CD4-positive, CD25-positive, alpha-beta regulatory T cell (primary cell): ENCODE measurements at places on chromosomes 5 and 9.

GRCh38 chr9:11141357-11141756 lies 528.6 kb upstream of the PTPRD start:
- DNase-seq = no peak

DNA sequence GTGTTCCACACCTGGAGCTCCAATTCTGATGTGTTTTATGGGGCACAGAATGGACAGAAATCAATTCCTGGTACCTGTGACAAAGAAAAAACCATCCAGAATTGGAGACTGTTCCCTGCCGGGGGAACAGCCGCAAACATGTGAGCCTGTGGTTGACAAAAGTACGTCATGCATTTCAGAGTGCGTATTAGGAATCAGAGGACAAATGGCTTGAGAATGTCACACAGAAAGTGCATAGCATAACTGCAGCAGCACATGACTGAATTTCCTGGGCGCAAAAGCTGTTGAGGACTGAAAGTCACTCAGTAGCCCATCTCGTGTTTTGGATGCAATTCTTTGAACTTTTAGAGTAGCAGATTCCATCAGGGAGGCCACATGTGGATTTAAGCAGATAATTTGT lies 85.1 kb downstream of the TRIO start:
- DNase-seq = no peak

DNA sequence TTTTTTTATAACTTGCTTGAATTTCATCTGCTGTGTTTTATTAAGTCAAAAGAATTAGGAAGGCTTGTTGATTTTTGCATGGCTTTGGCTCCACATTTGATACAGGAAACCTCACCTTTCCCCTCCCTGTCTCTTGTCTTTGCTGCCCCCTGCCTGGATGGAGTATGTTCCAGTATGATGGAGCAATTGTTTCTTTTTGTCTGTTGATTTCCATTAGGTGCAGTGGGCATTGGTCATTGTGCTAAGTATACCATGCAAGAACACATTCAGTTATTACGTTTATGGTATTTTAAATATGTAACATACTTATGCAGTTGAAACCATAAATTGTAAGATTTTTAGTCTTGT lies 19.6 kb downstream of the TJP2 start:
- DNase-seq = no peak

DNA sequence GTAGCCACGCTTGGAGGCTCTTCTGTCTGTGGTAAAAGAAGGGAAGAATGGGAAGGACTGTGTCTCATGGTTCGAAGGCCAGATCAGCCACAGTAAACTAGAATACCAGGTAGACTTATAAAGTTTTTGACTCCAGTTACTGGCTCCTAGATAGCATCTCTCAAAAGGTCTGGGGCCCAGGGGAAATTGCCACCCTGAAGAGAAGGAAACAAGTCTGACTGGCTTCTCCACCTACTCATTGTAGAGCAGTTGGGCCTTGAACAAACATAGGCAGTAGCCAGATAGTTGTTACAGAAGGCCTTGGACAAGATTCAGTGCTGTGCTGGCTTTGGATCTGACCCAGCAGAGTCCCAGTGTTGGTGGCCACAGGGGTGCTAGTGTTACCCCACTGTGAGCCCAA lies 890.4 kb downstream of the EFNA5 start:
- DNase-seq = no peak

GRCh38 chr5:132501961-132502931 lies 11.7 kb upstream of the IRF1 start:
- DNase-seq = no peak

DNA sequence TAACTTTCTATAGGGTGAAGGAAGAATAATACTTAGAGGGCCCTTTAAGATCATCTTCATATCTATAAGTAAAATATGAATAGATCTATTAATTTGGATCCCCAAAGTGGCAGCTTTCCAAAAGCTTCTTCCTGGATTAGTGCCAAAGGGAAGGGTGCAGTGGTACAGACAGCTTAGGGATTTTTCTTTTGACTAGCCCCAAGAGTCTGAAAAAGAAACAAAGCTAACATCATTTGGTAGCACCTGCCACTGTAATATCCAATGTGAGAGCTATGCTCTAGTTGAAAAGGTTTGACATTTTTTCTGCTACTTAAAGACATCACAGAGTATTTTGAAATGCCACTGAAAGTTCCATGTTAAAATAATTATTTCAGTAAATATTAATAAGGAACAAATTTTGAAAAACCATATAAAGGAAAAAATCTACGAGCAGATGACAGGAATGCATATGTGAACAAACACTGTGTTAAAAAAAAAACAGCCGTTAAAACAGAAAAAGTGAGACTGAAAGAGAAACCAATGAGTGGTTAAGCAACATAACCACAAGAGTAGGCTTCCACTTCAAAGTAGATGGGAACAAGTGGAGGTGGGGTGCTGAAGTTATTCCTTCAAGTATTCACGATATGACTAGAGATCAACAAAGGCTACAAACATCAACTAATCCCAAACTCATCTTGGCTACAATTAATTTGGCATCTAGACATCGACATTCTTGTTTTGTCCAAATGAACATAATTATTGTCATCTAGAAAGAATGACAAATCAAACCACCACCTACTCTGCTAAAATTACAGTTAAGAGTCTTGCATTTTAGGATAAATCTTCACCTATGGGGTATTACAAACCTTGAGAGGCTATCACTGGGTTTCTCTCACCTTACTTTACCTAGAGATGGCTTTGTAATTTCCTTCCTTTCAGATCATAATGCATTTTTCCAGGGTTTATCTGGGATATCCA lies 137.5 kb downstream of the CPLANE1 start:
- DNase-seq = peak; percentile 29

GRCh38 chr5:107378218-107378899 lies 292.4 kb downstream of the EFNA5 start:
- no peak for DNase-seq

DNA sequence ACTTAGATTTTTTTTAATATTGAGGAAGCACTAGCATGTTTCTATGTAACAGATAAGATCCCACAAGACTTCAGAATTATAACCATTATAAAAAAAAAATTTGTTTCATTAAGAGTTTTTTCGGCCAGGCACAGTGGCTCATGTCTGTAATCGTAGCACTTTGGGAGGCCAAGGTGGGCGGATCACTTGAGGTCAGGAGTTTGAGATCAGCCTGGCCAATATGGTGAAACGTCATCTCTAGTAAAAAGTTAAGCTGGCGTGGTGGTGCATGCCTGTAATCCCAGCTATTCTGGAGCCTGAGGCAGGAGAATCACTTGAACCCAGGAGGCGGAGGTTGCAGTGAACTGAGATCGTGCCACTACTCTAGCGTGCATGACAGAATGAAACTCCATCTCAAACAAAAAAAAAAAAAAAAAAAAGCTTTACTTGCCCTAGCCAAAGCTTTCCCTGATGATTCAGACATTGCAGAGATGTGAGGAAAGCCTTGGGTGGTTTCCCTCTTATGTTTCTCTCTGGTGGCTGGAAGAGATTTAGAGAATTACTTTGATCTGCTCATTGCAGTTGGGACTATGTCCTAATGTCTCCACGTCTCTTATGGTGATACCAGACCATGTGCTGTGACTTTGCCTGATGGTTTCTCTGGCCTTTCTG lies 65.4 kb downstream of the EGFLAM start:
- DNase-seq = no peak

DNA sequence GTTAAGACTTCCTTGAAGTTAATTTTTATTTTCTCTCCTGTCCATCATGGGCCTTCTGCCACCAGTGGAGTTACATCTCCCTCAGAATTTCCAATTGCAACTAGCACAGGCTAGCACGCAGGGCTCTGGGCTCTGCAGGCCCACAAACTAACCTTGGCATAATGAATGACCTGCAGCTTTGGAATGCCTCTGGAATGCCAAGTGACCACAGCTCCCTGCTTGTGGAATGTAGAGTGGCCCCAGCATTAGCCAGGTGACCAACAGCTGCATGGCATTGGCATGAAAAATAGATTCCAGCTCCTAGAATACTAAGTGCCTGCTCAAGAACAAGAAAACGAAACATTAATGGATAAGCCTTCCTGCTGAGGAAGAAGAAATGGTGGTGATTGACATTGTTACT lies 726.1 kb downstream of the BRINP1 start:
- DNase-seq = no peak

DNA sequence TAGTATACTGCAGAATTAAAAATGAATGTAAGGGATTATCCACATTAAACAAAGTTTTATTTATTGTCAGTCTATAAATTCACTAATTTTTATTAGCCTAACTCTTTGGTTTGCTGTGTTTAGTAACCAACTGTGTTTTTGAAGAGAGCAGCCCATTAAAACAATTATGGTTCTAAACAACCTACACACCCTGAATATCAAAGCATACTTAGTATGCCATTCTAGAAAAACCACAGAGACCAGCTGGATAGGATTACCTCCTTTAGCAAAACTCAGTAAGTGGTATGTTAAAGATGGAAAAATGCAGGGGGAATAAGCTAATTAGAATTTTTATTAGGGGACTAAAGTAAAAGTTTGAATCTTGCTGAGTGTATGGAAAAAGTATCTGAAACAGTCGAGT lies 1981.7 kb upstream of the NUDT12 start:
- no peak for DNase-seq

DNA sequence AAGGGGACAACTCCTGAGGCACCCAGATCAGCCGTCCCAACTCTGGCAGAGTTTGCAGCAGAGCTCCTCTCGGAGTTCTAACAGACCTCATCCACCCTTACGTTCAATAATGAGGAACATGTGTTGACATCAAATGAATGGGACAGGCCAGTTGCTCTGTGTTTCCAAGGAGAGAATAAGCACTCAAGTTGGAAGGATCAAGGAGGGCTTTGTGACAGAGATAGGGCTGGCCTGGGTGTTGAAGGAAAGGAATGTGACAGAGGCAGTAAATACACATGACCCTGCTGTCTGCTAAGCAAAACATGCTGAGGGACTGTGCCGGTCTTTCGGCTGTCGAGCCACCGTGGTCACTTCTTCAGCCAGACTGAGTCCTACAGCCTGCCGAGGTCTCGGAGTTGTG lies 48.2 kb downstream of the GPR107 start:
- DNase-seq = no peak

DNA sequence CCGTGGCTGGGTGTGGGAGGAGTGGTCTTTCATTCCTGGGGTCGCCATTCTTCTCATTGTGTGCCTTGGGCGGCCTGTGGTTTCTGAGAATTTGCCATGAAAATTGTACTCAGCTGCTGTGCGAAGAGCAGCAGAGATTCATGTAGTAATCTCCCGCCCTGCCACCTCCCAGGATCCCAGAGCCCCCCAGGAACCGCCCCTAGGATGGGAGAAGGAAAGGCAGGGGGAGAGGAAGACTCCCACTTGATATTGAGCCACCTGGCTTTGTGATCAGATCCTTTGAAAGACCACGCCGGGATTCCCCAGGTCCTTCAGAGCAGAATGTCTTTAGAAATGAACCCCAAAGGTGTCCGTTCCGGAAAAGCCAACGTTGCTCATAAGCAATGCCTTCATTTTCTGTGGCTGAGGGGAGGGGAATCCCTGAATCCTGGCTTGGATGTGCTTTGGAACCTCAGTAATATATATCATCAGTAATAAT lies 27.6 kb downstream of the NEURL1B start:
- no peak for DNase-seq

GRCh38 chr5:132298298-132299212 lies 4.4 kb downstream of the SLC22A4 start:
- DNase-seq = no peak

GRCh38 chr5:74865256-74865803 lies 857 bp downstream of the FAM169A start:
- DNase-seq = no peak

DNA sequence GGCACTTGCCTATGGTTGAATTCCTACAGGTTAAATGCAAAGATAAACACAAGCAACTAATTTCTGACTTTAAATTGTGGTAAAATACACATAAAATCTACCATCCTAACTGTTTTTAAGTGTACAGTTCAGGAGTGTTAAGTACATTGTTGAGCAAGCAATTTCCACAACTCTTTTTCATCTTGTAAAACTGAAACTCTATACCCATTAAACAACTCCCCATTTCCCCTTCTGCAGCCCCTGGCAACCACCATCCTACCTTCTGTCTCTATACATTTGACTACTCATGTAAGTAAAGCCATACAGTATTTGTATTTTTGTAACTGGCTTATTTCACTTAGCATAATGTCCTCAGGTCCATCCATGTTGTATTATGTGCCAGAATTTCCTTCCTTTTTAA lies 38.5 kb upstream of the STX17 start:
- no peak for DNase-seq

GRCh38 chr9:94973451-94973941 lies 247.0 kb downstream of the AOPEP start:
- DNase-seq = no peak

DNA sequence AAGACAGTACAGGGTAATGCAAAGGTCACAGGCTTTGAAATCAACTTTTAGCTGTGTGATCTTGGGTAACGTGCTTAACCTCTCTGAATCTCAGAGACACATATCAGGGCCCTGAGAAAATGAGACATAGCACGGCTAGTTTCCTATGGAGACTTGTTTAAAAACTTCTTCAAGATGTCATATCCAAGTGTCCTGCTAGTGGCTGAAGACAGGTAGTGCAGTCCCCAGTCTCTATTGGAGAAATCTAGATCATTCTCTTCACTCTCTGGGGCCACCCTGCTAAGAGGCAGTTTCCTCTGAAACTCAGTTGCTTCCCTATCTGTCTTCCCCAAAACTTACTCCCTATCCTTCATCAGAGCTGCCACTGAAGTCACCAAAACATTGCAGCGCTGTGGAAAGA lies 30.3 kb upstream of the GRXCR2 start:
- no peak for DNase-seq

GRCh38 chr5:35626553-35626952 lies 8.9 kb downstream of the SPEF2 start:
- no peak for DNase-seq

GRCh38 chr9:86186696-86187095 lies 72.8 kb downstream of the C9orf153 start:
- DNase-seq = no peak
